ENCODE measurements at places on chromosomes 2 and 18.

DNA sequence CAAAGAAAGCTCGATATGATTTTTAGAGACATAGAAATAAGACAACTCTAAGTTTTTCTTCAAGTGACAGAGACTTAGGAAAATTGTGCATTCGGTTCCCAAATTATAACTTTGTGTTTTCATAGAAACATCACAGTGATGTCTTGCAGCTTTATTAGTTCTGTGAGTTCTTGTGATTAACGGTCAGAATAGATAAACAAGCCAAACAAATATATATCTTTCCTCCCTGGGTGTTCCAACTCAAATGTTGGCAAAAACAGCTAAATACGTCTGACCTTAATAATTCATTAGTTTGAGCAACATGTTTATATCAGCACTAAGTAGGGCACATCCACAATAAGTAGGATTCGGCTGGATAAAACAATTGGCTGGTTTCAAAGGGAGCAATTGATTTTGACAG lies 47.6 kb downstream of the DTNA start:
- DNase-seq: no peak

DNA sequence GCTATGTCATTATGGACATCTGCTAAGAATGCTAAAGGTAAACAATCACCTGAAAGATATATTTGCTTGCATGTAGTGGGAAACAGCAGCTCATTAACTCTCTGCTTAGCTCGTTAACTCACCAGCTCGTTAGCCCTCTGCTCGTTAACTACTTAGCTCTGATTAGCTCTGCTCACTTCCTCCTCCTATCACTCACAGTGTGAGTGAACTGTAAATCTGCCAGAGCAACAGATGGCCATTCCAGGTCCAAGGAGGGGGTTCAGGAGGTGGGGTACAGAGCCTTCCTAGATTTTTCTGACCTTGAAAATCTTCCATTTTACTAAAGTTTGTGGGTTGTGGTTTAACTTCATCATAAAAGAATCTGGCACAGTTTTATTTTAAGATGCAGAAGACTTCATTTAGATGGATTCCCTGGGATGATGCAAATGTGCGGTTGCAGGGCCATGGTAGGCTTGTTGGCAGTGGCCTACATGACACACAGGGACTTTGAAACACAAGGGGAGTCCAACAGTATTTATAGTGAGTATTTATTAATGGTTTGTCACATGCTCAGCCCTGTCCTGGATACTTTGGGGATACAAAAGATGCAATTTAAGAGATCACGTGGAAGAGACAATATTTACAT lies 1633.7 kb upstream of the CELF4 start:
- no peak for DNase-seq

DNA sequence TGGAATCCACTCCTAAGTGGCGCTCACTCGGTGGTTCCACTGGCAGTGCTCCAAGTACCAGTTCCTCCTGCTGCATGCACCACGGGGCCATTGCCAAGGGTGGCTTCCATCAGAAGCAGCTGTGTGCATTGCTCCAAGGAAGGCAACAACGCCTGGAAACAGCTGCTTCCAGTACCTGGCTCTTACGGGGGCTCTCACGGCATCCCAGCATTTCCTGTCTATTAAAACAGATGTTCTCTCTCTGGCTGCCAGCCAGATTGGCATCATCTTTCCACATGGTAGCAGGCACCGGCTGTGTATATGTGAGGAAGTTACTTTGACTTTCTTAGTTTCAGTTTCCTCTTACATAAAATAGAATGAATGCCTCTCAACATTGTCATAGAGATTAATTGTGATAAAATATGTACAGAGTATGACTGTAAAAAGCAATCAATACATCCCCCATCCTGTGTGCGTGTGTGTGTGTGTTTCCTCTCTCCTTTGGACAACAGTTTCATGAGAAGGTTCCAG lies 84.9 kb downstream of the CMPK2 start:
- peak; percentile 40 for DNase-seq

- no peak for DNase-seq
Observed at GRCh38 chr2:1739322-1739957, 4.9 kb downstream of the PXDN start.
